ENCODE measurements at places on chromosomes 7 and 10.

DNA sequence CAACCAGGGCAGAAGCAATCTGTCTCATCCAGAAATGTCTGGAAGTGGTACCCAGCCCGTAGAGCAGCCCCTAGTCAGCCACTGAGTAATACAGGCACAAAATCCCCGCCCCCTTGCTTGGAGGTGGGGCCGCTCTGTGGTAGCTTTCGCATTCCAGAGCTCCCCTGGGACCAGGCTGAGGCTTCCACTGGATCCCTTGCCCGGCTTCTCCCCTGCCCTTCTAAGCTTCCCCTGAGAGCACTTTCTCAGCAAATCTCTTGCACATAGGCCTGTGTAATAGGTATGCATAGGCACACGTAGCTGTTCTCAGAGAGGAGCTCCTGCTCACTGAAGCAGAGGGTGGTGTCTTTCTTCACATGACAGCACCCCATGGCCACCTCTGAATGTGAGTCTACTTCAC is 144.2 kb downstream of the BMS1 start:
- no peak for DNase-seq

GRCh38 chr7:70005891-70006260 is 407.6 kb downstream of the AUTS2 start:
- DNase-seq, result no peak

GRCh38 chr10:83108565-83109333 is 1030.6 kb upstream of the GHITM start:
- no peak for DNase-seq

DNA sequence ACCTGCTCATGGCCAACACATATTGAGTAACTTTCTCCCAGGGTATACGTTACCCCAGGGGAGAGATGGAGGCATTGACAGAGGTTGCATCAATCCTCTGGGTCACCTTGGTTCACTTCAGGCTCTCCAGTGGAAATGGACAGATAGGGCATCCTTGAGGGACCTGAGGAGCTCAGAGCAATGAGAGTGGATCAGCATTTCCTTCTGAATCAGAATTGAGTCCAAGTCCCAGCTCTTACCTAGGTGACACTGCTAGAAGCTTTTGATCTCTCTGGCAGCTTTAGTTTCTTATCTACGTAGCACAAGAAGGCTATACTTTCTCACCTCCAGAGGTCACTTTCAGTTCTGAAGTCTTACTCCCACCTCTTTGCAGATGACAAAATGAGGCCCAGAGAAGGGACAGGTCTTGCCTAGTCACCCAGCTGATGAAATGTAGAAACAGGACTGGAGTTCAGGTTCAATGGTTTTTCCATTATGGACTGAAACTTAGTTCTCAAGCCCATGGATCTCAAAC is 35.2 kb downstream of the PANK1 start:
- DNase-seq, result peak; percentile 24

- DNase-seq, result no peak
Observed at GRCh38 chr7:104845557-104845956, 168.4 kb upstream of the KMT2E start.

GRCh38 chr7:12493863-12494686 is 76.4 kb upstream of the SCIN start:
- no peak for DNase-seq

- DNase-seq, result no peak
Observed at GRCh38 chr7:107327986-107328569, 141.8 kb upstream of the GPR22 start.

DNA sequence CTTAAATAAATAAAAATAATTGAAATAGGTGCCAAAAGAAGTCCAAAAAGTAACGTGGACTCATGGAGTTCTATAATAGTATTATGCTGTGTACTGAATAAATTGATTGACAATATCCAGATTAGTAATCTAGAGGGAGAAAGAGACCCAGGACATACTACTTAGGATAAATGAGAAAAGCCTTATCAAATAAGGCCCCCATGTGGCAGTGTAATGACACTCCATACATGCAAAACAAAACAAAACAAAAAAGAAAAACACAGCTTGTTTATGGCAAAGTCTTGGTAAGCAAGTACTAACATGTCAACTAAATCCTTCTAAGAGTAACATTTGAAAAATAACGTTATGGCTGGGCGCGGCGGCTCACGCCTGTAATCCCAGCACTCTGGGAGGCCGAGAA is 3.6 kb upstream of the RUNDC3B start:
- no peak for DNase-seq

DNA sequence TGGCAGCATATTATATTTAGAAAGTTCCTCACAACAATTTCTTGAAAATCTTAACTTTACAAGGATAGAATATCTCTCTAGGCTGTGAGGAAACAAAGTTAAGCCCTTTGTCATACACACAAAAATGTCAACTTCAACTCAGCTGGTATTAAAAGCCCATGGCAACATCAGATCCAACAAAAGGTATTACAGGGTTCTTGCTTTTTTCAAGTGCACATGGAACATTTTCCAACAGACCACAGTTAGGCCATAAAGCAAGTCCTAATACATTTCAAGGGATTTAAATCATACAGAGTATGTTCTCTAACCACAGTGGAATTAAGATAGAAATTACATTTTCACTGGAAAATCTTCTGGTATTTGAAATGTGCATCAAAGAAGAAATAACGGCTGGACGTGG is 71.9 kb upstream of the OIT3 start:
- no peak for DNase-seq

GRCh38 chr7:37295401-37295800 is 153.3 kb downstream of the ELMO1 start:
- no peak for DNase-seq

DNA sequence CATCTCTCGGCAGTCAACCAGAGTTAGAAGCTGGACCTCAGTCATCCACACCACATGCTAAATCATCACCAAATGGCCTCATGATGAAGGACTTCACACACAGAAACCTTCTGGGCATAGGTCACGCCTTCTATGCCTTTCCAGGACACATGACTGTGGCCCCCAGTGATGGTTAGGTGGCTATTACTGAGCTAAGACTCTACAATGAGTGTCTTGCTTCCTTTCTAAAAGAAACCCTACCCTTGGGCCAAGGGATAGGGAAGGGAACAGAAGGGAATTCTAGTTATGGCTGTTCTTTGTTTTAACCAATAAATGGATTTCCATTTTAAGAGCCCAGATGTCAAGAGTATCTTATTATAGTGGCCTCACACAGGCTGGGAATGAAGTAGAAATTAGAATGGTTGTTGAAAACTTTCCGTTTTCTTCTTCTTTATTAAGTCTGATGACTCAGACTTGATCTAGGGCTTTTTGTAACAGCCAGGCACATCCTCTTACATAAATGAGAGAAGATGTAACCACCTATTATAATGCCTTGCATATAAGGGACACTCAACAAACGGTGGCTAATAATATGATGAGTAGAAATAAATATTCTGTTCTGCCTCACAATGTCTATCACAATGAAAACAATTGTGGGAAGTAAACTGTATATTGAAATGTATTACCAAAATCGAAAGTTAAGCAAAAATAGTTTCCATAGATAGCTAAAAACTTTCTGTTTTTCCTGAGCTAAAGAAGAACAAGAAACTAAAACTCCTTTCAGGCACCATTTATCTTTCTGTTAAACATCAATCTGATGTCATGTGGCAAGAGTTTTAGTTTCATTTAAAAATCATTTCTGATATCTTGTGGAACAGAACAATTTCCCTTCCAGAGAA is 62.5 kb upstream of the TOMM7 start:
- DNase-seq, result peak; percentile 69

GRCh38 chr10:120422457-120422856 is 34.6 kb upstream of the PLPP4 start:
- no peak for DNase-seq

DNA sequence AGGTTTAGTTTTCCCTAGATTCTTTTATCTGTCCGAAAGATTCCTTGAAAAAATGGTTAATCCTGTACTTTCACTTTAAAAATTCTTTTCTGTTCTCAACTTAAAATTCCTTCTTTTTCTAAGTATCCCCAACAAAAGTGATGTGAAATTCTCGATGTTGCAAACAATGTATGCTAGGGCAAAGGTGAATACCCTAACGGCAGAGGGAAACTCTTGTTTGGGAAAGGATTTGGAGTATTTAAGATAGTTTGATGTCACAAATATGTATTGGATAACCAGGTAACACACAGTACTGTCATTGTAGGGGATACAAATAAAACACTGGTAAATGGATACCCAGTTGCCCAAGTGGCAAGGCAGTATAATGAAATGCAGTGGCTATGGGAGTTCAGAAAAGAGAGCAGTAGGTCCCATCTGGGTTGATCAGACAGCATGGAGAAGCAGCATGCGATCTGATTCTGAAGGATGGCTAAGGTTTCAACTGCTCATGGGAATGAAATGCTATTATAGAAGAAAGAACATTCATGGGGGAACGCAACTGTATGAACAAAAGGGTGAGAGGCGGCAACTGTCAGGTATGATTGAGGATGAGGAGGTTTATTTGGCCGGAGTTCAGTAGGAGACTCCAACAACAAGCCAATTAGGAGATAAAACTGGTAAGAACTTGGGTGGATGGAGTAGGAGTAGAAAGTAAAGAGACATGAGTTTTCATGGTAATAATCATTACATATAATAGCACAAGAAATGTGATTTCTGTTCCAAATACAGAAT is 3.2 kb upstream of the EPC1 start:
- no peak for DNase-seq

- DNase-seq, result no peak
Observed at GRCh38 chr7:111682588-111683340, 120.5 kb upstream of the IMMP2L start.

GRCh38 chr10:8037199-8037801 is 17.2 kb upstream of the GATA3 start:
- no peak for DNase-seq

DNA sequence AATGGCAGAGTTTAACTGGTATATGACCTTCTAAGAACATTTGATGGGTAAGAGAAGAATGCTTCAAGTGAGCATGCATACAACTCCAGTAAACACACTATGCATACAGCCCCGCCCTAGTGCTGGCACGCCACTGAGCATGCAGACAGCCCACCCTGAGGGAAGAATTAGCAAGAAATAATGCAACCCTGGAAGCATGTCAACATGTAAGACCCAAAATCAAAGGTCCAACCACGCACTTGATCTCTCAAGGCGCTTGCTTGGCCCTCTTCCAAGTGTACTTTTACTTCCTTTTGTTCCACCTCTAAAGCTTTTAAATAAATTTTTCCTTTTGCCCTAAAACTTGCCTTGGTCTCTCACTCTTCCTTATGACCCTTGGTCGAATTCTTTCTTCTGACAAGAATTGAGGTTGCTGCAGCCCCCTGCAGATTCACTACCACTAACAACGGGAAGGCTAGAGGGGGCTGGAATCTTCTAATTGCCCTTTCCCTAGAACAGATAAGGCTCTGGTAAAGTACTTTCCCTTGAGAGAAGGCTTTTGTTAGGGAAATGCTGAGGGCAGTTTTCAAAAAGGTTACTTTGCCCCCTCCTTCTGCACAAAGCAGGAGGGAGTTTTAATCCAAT is 3.4 kb downstream of the FAM24B start:
- DNase-seq, result no peak

DNA sequence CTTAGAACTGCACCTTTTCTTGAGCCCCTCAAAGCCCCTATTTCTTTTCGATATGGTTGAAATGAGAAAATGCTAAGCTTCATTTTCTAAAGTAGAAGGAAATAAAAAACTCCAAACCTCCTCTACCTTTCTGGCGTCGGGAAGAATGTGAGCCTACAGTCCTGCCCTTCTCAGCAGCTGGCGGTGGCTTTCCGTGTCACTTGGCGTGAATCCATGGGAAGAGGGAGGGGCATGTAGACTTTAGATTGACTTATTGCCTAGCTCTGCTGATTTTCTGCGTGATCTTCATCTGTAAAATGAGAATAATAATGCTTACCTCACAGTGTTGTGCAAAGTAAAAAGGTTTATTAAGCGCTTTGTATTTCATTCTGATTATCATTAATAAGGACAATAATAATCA is 35.0 kb downstream of the PRR15 start:
- DNase-seq, result no peak

- no peak for DNase-seq
Observed at GRCh38 chr10:18463673-18464211, 187.6 kb downstream of the NSUN6 start.

DNA sequence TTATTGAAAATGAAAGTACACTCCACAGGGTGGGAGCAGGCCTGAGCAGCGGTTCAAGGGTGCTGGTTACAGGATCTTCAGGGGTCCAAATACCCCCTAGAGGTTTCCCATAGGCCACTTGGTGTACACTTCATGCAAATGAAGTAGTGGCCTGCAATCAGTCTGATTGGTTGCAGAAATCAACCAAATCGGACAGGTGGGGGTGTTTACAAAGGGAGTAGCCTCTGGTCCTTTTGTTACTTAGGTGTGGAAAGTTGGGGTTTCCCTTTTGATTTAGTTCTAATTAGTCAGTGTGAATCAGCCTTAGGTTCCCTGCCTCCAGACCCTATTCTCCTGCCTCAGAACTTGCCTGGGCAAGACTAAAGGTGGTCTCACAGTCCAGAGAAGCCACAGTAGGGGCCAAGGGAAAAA is 49.6 kb downstream of the SYPL1 start:
- DNase-seq, result no peak

DNA sequence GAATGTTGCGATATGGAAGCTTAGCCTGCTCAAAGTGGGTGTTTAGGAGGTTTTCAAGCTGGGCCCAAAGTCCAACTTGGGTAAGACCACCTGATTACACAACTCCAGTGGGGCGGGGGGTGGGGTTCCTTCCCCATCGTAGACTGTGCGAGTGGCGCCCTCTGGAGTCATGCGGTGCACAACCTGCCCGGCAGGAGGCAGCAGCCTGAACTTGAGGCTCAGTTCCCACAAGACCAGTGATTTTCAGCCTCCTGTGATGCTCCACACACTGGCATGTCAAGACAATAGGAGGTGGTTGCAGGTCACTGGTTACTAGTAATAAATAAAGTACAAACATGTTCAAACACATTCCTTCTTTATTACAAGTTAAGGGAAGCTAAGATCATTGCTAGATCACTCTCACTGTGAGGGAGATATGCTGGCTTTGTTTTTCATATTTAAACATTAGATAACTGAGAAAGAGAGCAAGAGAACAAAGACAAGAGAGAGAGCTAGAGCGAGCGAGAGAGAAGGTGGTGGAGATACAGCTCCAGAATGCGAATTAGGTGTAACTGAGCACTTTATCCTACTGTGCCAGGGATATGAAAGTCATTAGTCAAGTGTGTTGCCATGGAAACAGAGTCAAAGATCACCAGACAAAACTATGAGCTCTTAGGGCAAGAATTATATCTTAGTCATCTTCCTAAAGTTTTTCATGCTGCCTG is 97.4 kb upstream of the BMPER start:
- DNase-seq, result peak; percentile 13

DNA sequence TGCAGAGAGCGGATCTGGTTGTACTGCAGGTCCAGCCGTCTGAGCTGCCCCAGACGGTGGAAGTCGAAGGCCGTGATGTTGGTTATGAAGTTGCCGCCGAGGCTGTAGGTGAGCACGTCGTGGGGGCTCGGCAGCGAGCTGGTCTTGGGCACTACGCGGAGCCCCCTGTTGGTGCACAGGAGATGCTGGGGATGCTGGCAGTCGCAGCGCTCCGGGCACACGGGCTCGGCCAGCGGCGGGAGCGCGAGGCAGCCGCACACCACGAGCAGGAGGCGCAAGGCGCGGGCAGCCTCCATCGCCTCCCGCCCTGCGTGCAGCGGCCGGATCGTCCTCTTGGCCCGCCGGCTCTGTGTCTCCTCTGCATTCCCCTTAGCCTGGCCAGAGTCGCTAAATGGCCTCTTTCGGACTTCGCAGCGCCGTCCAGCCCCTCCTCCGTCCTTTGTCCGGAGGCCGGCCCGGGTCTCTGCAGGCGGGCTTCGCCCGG is 337 bp downstream of the TRIL start:
- peak; percentile 17 for DNase-seq
